ENCODE measurements at places on chromosomes 5 and 9.

GRCh38 chr5:65037831-65038815 is 269.4 kb downstream of the CWC27 start:
- no peak for DNase-seq

GRCh38 chr9:132242621-132243155 is 80.8 kb downstream of the NTNG2 start:
- DNase-seq: no peak

DNA sequence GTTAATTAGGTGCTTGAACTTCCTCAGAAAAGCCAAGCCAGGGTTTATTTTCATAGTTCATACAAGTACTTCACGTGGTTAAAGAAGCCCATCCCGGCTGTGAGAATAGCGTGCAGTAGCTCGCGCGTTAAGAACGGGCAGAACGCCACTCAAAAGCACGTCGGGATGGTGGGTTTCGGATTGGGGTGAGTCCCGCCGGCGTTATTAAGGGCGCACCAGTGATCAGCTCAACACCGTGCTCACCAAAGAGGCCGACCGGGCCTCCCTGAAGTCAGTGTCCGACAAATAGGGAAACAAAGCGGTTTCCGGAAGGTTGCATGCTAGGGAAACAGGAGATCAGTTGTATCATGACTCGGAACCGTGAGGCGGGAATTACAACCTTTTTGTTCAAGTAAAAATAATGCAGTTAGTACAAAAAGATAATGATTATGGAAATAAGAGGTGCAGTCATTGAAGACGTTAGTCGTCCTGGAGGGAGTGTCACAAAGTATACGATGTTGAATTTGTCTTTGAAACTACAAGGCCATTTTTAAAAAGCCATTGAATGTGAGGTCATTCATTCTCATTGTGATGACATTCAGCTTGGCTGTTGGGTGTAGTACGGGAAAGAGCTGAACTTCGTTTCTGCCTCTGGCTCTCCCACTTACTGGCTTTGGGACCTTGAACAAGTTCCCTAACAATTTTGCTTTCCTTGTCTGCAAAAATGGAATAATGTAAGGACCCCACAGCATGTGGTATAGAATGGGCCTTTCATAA is 992 bp downstream of the SETD9 start:
- peak; percentile 52 for DNase-seq

DNA sequence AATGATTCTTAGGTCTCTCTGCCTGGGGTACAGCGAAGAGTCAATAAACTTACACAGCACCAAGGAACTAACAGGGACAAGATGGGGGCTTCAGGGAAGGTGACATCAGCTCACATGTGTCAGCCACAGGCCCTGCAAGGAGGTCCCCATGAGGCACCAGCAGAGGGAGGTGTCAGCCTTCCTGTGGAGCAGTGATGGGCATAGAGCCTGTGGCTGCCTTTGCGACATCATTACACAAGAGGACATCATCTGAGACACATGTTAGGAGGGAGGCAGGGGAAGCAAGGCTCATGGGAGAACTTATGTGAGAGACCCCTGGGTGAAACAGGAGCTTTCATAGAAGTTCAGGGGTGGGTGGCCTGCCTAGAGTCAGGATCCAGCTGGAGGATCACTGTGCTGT is 389.6 kb downstream of the SEMA5A start:
- peak; percentile 72 for DNase-seq

GRCh38 chr5:180830253-180831138 is 27.9 kb upstream of the MGAT1 start:
- no peak for DNase-seq

GRCh38 chr5:97501965-97502305 is 318.9 kb upstream of the RIOK2 start:
- DNase-seq: peak; percentile 61

DNA sequence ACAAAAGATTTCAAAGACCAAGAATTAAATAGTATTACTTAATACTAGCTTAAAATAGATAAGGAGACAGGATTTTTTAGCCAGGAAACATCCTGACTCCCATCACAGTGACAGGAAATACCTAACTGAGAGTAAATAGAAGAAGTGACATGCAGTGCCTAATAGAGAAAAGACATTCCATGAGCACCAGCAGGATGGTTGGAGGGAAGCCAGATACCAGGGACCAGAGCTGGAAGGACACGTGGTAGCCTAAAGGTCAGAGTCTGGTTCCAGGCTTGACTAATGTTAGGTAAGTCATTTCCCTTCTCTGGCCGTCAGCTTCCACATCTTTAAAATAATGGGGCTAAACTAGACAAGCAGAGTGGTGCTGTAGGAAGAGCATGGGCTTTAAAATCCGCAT is 41.6 kb downstream of the CDK5RAP2 start:
- DNase-seq: no peak

DNA sequence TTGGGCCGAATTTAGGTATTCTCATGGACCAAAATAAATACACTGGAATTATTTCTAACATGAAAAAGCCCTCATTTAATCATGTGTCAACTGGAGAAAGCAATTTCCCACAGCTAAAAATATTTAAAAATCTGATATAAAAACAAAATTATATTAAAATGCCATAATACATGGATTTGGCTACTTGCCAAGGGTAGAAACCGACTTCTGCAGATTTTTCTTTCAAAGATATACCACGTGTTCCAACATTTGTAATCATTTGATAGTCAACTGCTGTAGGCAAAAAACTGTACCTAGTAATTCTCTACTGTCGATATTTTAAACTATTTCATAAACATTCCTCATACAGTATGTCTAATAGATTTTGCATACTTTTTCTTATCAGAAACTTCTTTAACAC is 237.6 kb downstream of the FBXL17 start:
- DNase-seq: peak; percentile 5

- DNase-seq: peak; percentile 54
Measured at GRCh38 chr5:77430726-77431125, 61.4 kb downstream of the WDR41 start.

DNA sequence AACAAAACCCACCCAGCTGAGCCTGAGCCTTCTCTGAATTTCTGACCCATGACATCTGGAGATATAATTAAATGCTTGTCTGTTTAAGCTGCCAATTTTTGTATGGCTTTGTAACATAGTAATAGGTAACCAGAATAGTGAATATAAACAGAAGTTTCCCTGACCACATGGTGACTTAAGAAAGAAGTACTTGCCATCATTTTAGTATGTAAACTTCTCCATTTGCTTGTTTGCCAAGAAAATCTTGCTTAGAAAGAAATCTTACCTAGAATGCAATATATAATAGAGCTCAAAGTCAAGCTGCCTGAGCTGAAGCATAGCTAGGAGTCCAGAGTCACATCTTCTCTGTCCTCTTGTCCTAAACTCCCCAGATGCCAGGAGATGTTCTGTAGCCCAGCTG is 117.0 kb downstream of the PCSK1 start:
- DNase-seq: no peak

GRCh38 chr9:82784589-82784988 is 278.4 kb downstream of the RASEF start:
- DNase-seq: no peak

- peak; percentile 97 for DNase-seq
Measured at GRCh38 chr9:109101810-109102209, 17.9 kb downstream of the TMEM245 start.

GRCh38 chr5:91382530-91383026 is 539 bp downstream of the ARRDC3 start:
- peak; percentile 60 for DNase-seq

DNA sequence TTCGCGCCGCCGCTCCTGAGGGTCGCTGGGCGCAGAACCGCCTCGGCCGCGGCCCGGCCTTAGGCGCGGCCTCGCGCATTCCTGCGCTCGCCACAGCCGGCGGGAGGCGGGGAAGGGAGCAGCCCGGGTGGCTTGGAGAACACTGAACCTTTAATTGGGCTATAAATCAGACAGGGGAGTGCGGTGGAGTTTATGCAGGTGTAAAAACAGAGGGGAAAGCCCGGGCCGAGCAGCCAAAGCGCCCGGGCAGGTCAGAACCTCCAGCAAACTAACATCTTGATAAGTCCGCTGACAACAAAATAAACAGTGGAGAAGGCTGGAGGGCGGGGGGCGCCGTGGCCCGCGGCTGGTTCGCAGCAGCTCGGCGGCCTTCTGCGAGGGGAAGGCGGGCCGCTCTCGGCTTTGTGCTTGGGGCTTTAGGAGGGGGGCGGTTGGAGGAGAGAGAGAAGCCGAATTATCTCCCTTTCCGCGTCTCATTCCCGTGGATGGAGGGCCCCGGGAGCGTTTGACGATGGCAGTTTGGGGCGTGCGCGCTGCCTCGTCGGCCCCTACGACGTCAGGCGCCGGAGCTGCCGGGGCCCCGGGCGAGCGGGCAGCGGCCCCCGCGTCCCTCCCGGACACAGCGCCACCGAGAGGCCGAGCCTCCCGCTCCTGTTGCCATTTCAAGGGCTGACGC is 11.3 kb downstream of the FOXD1 start:
- peak; percentile 77 for DNase-seq

DNA sequence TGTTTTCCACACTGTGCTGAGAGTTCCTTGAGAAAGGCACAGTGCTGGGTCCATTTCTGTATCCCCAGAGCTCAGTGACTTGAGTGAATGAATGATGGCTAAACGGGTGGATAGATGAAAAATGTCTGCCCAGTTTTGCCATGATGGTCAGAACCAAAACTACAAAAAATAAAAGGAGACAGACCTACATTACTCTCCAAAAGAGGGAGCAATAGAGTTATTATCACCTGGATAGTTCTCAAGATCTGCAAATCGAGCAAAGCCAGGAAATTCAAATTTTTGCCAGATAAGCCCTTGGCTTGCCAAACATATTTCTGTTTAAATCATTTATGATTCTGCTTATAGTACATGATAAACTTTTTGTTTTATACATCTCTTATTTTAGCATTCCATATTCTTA is 214.2 kb upstream of the ZNF462 start:
- DNase-seq: peak; percentile 43

- DNase-seq: no peak
Measured at GRCh38 chr5:96839071-96839592, 31.4 kb upstream of the ERAP1 start.

DNA sequence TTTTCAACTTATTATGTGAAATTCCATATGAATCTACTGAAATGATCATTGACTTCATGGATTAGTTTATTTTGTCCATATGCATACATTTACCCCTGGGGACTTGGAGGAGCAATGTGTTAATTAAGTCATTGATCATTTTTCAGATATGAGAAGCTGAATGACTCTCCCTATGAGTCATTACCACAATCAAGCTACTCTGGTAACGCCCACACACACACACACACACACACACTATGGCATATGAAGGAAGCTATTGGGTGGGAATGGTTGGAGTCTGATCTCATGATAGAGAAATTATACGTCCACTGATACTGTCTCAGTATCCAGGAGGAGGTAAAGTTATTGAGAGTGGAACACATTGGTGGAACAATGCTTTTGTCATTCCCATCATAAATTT is 528.9 kb downstream of the AGTPBP1 start:
- DNase-seq: peak; percentile 98

- no peak for DNase-seq
Measured at GRCh38 chr5:38532165-38532669, 24.2 kb downstream of the LIFR start.

GRCh38 chr5:107330903-107331302 is 339.8 kb downstream of the EFNA5 start:
- DNase-seq: no peak

- DNase-seq: peak; percentile 94
Measured at GRCh38 chr9:33619666-33620404, 95.8 kb downstream of the ANKRD18B start.

DNA sequence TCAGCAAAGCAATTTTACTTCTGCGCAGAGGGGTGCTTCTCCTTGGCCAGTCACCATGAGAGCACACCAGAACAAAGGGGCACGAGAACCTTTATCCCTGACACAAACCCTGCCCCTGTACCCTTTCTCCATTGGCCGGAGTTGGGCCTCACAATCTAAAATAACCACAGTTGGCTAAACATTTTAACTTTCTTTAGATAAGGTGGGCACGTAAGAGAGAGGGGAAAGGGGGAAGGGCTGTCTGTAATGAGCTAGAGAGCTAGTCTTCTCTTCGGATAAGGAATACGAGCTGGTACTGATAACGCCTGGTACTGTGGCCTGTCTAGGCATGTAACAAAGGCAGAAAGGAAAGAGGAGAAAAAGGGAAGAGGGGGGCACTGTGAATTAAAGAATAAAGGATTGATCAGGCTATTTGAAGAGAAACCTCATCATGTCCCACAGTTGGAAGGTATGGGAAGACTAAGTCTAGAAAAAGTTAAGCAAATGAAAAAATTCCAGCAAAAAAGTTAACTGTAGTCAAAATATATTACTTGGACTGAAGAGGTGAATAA is 1.8 kb upstream of the IARS1 start:
- DNase-seq: no peak

DNA sequence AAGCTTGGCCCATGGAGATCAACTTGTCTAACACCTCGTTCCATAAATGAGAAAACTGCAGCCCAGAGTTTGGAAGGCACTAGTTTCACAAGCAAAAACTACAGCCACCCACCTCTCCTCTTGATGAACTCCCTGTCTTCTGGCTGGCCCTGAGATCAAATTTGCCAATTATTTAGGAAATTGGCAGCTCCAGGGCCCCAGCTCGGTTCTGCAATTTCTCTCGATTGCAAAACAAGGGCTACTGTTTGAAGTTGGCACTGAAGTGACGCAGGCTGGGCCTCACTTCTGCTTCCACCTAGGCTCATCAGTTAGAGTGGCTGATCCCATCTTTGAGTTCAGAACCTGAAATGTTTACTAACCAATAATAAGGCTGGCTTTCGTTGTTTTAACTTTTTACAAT is 3.7 kb upstream of the GPX3 start:
- no peak for DNase-seq

GRCh38 chr5:120082316-120083068 is 381.6 kb upstream of the PRR16 start:
- DNase-seq: no peak

DNA sequence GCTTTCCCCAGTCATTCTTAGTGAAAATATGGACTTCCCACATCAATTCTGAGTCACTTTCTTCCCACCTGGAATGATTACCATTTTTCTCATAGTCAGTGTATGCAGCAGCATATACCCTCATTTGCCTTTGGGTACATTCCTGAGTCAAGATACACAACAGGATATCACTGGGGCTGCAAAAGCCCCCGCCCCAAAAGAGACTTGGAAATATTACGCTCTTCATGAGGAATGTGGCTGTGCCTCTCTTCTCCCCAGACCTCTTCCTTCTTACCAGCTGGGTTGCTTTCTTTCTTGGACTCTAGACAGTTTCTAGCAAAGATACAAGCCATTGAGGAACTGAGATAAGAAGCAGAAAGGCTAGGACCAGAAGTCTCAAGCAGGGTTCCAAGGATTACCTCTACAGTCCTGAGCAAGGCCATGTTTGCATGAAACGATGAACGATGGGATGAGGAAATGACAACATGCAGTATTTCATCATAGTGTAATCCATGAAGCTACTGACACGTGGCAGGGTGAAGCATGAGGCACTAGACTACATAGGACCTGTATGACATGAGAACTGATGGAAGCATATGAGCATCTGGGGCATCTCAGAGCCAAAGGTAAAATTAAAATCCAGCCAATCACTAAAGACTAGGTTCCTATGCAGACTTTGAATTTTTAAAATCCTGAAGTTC is 218.1 kb downstream of the RAB3C start:
- no peak for DNase-seq

DNA sequence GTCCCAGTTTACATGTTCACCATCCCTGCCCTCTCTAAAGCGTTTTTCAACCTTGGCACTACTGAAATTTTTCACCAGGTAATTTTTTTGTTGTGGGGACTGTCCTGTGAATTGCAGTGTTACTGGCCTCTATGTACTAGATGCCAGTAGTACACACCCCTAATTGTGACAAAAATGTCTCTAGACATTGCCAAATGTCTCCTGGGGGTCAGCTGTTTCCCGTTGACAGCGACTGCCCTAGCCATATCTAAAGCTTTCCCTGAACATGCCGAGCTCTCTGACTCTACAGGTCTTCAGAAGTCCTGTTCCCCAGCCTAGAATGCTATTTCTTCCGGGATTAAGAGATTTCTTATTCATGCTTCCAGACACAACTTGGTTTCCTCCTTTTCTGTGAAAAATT is 235.3 kb downstream of the ZSWIM6 start:
- no peak for DNase-seq

All from fibroblast of lung (primary cell).